ENCODE measurements at places on chromosomes 2 and 18. TPM values are rescaled to one million over a fixed set of nuclear protein-coding genes. Genes with fewer than 3 reads are reported as not detected.

The LYG1 gene
- 0.22 TPM for total RNA-seq

DNA sequence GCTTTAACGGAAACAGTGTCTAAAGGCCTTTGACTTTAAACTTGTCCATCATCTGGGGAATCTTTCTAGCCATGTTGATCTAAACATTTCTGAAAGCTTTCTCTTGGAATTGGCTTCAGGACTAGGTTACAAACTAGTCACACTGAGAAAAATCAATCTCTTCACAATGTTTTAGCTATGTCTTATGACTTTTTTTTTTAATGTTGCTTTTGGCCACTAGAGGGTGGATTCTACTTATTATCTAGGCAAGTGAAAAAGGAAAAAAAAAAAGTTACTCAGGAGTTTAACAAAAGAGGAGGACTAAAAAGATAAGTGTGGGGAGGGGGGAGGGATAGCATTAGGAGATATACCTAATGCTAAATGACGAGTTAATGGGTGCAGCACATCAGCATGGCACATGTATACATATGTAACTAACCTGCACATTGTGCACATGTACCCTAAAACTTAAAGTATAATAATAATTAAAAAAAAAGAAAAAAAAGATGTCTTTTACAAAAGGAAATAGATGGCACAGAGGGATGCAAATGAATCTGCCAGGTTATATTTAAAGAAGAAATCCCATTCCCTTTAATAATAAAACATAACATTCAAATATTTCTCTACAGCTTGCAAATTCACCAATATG, 160.4 kb upstream of the PID1 start:
- peak; percentile 19 for DNase-seq

The SFT2D3 gene
- 13.4 TPM for total RNA-seq

The EML4 gene
- total RNA-seq = 61.1 TPM
